CD4-positive, alpha-beta T cell treated with Interleukin-10 for 1 hour (primary cell): ENCODE measurements at places on chromosomes 11 and 22.

GRCh38 chr11:118334745-118335144 lies 7.8 kb downstream of the CD3D start:
- peak; percentile 53 for DNase-seq

- no peak for DNase-seq
These were observed 550.1 kb downstream of the SOX6 start for GRCh38 chr11:15806217-15806616.

GRCh38 chr22:41928593-41929417 lies 2.2 kb upstream of the TNFRSF13C start:
- no peak for DNase-seq

DNA sequence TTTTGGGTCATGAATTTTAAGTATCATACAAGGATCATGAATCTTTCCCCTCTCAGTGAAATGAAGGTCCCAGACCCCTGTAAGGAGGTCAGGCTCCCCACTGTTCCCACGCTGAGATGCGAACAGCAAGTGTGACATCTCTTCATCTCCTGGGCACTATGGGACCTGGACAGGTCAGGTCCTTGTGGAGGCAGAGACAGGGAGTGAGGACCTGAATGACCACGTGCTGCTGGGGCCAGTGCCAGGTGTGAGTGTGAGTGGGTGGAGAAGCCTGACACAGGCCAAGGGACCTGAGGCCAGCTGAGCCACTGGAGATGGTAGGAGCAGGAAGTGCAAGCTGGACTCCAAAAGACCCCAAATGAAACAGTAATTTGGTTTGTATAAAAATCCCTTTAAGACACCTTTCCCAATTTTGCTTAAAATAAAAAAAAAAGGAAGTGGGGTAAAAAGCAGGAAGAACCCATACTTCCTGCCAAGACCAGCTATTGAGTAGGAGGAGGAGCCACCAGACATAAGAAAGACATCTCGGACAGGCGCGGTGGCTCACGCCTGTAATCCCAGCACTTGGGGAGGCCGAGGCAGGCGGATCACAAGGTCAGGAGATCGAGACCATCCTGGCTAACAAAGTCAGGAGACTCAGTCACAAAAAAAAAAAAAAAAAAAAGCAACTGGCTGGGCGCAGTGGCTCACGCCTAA lies 35.4 kb upstream of the SERPIND1 start:
- DNase-seq: no peak

- no peak for DNase-seq
These were observed 875.6 kb downstream of the METTL15 start for GRCh38 chr11:28983780-28984179.

- no peak for DNase-seq
These were observed 8.3 kb downstream of the PLCB3 start for GRCh38 chr11:64259533-64260067.

- no peak for DNase-seq
These were observed 142.7 kb downstream of the FBXO7 start for GRCh38 chr22:32617271-32617670.

GRCh38 chr22:45216133-45217003 lies 24.3 kb downstream of the KIAA0930 start:
- DNase-seq: no peak

DNA sequence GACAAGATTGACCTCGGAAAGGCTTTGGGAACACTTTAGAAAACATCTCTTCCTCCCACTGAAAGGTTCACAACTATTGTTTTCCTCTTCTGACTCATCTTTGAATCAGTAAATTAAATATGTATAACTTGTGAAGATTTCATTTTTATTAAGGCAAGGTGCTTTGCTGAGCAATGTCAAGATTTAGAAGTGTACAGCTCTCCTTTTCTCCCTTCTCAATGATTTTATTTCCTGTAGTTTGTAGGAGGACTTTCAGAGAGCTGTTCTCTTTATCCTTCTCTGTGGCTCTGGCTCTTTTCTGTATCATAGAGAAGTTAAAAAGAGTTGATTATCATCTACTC lies 594.2 kb downstream of the METTL15 start:
- DNase-seq: no peak

GRCh38 chr11:22157531-22157930 lies 35.4 kb upstream of the ANO5 start:
- no peak for DNase-seq

DNA sequence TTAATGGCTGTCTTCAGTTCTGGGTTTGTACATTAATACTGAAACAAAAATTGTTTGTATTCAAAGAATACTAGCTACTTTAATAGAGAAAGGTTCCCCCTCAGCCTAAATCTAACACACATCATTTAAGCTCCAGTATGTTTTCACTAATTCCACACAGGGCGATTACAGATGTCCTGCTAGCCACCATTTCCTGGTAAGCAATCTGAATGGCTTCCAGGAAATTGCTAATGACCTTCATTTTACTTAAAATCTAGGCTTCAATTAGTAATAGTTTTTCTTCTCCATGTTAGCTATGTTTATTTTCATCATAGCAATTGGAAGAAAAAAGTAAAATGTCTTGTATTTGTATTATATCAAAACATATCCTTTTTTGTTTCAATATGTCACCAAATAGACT lies 132.8 kb downstream of the SOX6 start:
- DNase-seq: no peak

GRCh38 chr11:102187416-102188151 lies 77.3 kb downstream of the YAP1 start:
- no peak for DNase-seq

GRCh38 chr11:69567951-69568808 lies 72.8 kb upstream of the CCND1 start:
- DNase-seq: no peak
